ENCODE measurements at places on chromosomes 6 and 20. TPM values are rescaled to one million over a fixed set of nuclear protein-coding genes. Genes with fewer than 3 reads are reported as not detected.

The PLAGL1 gene
- 4.8 TPM for total RNA-seq

The CENPW gene
- 2.6 TPM for total RNA-seq

The DNMT3B gene
- total RNA-seq: 0.36 TPM

The NMBR gene
- not detected for total RNA-seq

The CALHM6 gene
- 2.9 TPM for total RNA-seq

The TPX2 gene
- 0.75 TPM for total RNA-seq

The MEP1A gene
- total RNA-seq: not detected

The NKAIN4 gene
- total RNA-seq: not detected

The FAM162B gene
- total RNA-seq: not detected

The RCAN2 gene
- not detected for total RNA-seq

The TRAPPC3L gene
- not detected for total RNA-seq

The TOX2 gene
- 1.8 TPM for total RNA-seq

The ADGB gene
- not detected for total RNA-seq

The CALHM4 gene
- not detected for total RNA-seq

The MDFI gene
- total RNA-seq: not detected

The NOTCH4 gene
- total RNA-seq: not detected

The GRM4 gene
- not detected for total RNA-seq

The CYP24A1 gene
- not detected for total RNA-seq

The MCHR2 gene
- not detected for total RNA-seq
